ENCODE measurements at places on chromosomes 4 and X.
A peak's percentile ranks its signal among the peaks of the same experiment; 100 is the strongest.

GRCh38 chrX:153568451-153569011 is 30.4 kb downstream of the CCNQ start:
- no peak for DNase-seq

DNA sequence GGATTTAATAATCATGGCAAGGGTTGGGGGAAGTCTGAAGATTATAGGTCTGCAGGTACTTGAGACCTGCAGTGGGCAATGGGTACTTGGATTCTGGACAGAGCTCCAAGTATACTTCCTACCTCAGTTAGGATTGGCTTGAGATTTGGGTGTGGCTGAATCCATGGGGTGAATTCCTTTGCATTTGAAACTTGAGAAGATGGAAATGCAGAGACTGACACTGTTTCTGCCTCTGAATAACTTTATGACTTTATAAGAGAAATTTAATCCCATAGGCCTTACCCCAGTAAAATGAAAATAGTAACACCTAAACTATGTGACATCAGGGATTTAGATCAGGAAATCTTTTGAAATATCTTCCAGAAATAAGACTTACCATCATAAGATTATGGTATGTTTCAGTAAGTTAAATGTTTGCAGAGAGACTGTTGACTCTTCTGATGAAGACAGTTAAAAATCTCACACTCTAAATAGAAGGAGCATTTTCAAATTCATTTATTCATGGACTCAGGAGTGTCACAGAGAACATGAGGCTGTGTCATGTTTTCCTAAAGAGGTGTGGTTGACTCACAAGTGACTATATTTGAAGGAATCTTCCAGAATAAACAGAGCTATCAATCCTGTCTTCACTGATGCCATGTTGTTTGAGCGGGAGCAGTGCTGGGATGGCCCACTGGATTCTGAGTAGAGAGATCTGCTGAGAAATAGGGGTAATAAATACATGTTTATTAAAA is 513.5 kb upstream of the NR3C2 start:
- DNase-seq = no peak

- DNase-seq = no peak
Observed at GRCh38 chrX:39875834-39876628, 221.7 kb downstream of the BCOR start.

DNA sequence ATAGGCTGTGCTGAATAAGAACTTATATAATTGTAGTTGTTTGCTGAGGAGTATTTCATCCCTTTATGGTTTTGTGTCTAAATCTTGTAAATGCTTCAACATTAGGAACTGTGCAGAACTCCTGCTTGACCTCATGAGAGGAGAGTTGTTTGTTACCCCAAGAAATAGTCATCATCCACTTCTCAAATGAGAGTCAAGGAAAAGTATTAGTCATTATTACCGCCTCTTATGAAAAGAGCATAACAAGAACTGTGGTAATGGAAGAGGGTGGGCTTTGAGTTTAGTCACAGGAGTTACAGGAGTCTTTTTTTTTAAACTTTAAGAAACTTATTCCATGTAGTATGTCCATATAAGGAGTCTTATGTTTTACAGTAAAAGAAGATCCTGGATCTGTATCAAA is 132.9 kb downstream of the RAP1GDS1 start:
- DNase-seq = no peak

- no peak for DNase-seq
Observed at GRCh38 chrX:113828470-113828869, 755.4 kb upstream of the HTR2C start.

- DNase-seq = no peak
Observed at GRCh38 chr4:150056569-150056968, 21.7 kb upstream of the DCLK2 start.

DNA sequence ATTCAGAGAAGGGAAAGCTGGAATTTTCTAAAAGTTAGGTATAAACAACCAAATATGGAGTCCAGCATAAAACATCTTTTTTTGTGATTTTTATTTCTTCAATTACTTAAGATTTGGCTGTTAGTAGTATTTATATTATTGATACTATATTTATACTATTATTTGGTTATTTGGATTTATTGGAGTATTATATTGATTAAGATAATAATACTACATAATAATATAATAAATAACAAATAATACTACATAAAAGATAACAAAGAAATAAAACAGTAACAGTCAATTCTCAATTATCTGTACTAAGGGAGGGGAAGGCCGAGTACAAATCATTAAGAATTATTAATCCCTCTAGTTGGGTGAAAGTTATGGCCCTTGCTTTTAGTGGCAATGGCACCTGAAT is 66.0 kb upstream of the IRF2 start:
- DNase-seq = no peak

GRCh38 chr4:33188733-33189132 is 2468.6 kb downstream of the PCDH7 start:
- no peak for DNase-seq

GRCh38 chr4:69936566-69936965 is 5.7 kb downstream of the CSN1S1 start:
- DNase-seq = no peak

DNA sequence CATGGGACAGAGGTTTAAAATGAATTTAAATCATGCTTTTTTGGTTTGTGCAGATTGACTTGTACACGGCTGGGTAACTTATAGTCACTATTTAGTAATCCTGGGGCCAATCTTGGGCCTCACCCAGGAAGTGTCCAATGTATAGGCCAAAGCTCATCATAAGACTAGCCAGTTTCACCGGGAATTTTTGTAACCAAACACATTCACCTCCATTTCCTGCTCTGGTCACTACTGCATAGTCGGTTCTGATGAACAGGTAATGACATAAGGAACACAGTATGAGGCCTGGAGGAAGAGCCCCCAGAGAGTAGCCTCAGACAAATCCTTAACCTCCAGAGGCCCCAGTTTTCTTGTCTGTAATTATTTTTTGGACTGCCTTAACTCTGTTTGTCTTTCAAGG is 81.9 kb downstream of the HPRT1 start:
- DNase-seq = no peak

- DNase-seq = no peak
Observed at GRCh38 chr4:89674876-89675459, 162.0 kb downstream of the SNCA start.

- peak; percentile 75 for DNase-seq
Observed at GRCh38 chr4:113278324-113278934, 229.0 kb downstream of the ANK2 start.

DNA sequence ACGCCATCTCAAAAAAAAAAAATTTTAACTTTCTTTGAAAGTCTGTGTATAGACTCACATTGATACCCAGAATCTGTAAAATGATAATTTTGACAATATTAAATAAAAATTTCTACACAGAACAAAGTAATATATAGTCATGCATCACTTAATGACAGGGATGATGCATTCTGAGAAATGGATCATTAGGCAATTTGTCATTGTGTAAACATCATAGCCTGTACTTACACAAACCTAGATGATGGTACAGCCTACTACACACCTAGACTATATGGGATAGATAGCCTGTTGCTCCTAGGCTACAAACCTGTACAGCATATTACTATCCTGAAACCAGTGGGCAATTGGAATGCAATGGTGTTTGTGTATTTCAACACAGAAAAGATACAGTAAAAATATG is 107.7 kb downstream of the BLTP1 start:
- no peak for DNase-seq

GRCh38 chr4:183920512-183920911 is 15.4 kb downstream of the STOX2 start:
- no peak for DNase-seq

GRCh38 chr4:76803522-76803921 is 94.4 kb downstream of the SOWAHB start:
- no peak for DNase-seq

DNA sequence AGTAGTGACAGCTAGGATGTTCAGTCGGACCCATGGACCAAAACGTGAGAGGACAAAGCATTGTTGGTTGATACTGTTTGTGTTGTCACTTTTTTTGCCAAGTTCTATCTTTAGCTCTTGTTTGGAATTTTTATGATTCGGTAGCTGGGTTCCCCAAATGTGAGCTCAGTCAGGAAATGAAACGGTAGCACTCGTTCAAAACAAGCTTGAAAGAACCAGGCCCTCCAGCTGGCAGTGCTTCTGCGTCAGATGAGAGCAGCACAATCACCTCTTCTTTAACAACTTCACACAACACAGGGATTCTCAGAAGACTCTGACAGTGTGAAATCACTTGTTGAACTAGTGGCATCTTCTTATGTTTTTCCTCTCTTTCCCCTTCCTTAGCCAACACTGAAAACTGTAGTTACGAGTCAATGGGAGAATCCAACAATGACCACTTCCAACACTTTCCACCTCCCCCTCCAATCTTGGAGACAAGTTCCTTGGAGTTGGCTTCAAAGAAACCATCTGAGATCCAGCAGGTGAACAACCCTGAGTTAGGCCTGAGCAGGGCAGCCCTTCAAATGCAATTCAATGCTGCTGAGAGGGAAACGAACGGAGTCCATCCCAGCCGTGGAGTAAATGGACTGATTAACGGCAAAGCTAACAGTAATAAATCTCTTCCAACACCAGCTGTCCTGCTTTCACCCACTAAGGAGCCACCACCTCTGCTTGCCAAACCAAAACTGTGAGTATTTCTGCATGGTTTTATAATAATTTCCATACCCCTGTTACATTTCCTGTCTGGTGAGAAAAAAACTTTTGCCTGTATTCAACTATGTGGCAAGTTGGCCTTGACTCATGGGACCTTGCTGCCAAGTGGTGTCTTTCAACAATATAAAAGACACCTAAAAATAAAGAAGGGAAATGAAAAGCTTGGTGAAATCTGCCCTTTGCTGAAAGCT is 214.6 kb downstream of the PALLD start:
- no peak for DNase-seq

DNA sequence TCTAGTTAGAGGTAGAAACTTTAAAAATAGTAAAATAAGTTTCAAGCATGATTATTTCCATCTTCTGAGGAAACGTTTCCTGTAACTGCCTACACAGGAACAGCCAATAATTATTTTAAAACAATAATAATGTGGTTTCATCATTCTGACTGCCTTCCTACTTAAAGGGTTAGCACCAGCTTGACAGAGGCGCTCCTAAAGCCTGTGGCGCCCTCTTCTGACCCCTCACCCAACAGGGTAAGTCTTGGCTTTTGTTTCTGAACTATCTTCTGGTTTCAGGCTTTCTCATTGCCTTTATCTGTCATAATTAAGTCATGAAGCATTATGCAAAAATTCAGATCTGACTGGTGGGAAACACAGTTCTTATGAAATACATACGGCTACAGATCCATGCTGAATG is 96.7 kb downstream of the ITM2A start:
- DNase-seq = no peak

GRCh38 chrX:42952621-42953020 is 174.7 kb upstream of the PPP1R2C start:
- no peak for DNase-seq

- no peak for DNase-seq
Observed at GRCh38 chr4:159021597-159022385, 81.1 kb upstream of the RAPGEF2 start.

GRCh38 chrX:32644476-32645245 is 566.7 kb downstream of the DMD start:
- no peak for DNase-seq

- DNase-seq = no peak
Observed at GRCh38 chr4:185488650-185489049, 17.1 kb upstream of the CCDC110 start.

DNA sequence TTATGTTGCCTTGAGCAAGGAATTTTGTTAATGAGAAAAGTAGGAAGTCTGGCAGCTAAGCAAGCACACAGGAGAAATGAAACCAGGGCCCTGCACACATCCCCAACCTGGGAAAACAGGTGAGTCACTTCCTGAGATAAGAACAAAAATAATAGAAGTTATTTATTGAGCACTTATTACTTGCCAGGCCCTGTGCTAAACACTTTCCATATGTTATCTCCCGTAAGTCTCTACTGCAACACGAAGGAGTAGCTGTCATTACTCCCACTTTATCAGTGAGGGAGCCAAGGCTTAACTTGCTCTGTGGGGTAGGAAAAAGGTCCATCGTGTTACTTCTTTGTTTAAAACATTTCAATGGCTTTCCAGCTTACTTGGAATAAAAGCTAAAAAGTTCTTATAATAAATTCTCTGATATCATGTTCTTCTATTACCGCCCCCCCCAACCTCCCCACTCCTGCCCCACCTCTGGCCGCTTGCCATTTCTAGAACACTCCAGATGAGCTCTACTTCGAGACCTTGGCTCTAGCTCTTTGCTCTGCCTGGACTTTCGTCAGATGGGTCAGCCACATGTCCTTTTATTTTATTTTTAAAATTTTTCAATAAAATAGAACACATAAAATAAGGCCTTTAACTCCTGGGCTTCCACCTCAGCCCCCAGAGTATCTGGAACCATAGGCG is 36.3 kb upstream of the PLAC8 start:
- DNase-seq = no peak

- DNase-seq = no peak
Observed at GRCh38 chr4:150152766-150153165, 74.5 kb downstream of the DCLK2 start.

GRCh38 chr4:125316401-125316790 is 1.6 kb downstream of the FAT4 start:
- DNase-seq = no peak

DNA sequence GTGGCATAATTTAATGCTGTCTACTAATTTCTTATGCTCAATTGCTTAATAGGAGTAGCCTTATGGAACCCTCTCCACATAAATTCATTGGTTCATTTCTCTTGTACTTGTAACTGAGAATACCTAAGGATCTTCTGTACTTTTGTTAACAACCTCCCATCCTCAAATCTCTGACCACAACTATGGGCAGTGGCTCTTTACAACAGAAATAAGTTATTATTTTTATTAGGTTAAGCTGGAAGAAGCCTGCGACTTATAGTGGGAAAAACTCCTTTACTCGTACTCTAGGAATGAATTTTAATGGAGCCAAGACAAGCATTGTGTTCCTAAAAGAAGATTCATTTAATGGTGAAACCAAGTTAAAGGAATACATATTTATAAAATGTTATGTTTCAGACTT is 337.1 kb upstream of the CTSO start:
- DNase-seq = no peak

GRCh38 chr4:9845791-9846493 is 64.5 kb downstream of the DRD5 start:
- no peak for DNase-seq

DNA sequence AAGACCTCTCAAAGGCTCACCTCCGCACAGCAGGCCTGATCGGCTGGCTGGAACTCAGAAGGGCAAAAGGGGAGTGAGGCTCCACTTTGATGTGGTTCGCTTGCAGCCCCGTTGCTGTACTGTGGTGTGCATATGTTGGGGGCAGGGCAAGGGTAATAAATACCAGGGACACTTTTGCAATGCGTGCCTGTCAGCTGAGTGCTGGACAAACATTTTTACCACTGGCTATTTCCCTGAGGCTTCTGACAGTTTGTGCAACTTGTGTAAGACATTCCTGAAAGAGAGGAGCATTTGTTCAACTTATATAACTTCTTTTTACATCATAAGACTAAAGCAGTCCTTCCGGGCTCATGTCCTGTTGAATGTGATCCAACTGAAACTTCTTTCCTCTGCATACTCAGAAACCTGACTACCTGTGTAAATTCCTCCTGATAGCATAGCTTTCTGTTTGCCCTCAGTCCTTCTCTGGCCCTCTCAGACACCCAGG is 82.3 kb downstream of the SPRY1 start:
- DNase-seq = no peak
